ENCODE measurements at places on chromosomes 5 and 9. TPM values are rescaled to one million over a fixed set of nuclear protein-coding genes. Genes with fewer than 3 reads are reported as not detected.

The FGF1 gene
- total RNA-seq, result 0.07 TPM

The CA9 gene
- 0.14 TPM for total RNA-seq

The RLN1 gene
- not detected for total RNA-seq

The NEUROG1 gene
- not detected for total RNA-seq

The SEMA6A gene
- total RNA-seq, result 1.6 TPM

The OTP gene
- total RNA-seq, result not detected

The GPBP1 gene
- 83.0 TPM for total RNA-seq

The NUTM2G gene
- total RNA-seq, result not detected

The SUSD3 gene
- total RNA-seq, result 0.13 TPM

The LIX1 gene
- total RNA-seq, result not detected

The FAM221B gene
- total RNA-seq, result not detected

The EGFL7 gene
- total RNA-seq, result 489 TPM

The PRR7 gene
- 8.9 TPM for total RNA-seq

The IL5 gene
- not detected for total RNA-seq

The PAPPA gene
- total RNA-seq, result 0.13 TPM

The SPATA31C1 gene
- not detected for total RNA-seq

The NTNG2 gene
- 0.13 TPM for total RNA-seq

The KIF20A gene
- 63.7 TPM for total RNA-seq

The ADAMTS2 gene
- total RNA-seq, result 0.50 TPM

The PCDHA9 gene
- 0.07 TPM for total RNA-seq

The KCTD16 gene
- 0.27 TPM for total RNA-seq

The DIMT1 gene
- 54.3 TPM for total RNA-seq

The KIF24 gene
- total RNA-seq, result 7.3 TPM

The IL4 gene
- total RNA-seq, result not detected

The GABRA6 gene
- total RNA-seq, result 0.66 TPM

The CAMK2A gene
- not detected for total RNA-seq

The SHOC1 gene
- total RNA-seq, result not detected
